SK-MEL-5 (cell line): ENCODE measurements at places on chromosomes 4 and X. TPM values are rescaled to one million over a fixed set of nuclear protein-coding genes. Genes with fewer than 3 reads are reported as not detected.

- DNase-seq: no peak
These were observed 1.4 kb downstream of the HELT start for GRCh38 chr4:185019456-185020292.

DNA sequence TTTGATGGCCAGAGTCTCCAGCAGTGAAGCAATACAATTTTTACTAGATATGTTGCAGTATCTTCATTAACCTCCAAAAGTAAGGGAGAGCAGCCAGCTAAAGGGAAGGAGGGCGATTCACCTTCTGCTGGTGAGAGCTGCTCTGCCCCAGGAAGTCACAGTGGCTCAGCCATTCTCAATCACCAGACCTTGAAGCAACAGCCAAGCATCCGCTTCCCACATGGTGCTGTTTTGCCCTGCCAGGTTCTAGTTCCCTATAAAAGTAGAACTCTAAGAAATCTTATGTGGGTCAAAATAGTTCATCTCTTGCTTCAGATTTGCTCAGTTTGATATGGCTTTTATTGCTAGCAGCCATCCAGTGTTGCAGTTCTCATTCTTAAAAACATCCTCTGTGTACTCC is 166.8 kb downstream of the STIM2 start:
- no peak for DNase-seq

DNA sequence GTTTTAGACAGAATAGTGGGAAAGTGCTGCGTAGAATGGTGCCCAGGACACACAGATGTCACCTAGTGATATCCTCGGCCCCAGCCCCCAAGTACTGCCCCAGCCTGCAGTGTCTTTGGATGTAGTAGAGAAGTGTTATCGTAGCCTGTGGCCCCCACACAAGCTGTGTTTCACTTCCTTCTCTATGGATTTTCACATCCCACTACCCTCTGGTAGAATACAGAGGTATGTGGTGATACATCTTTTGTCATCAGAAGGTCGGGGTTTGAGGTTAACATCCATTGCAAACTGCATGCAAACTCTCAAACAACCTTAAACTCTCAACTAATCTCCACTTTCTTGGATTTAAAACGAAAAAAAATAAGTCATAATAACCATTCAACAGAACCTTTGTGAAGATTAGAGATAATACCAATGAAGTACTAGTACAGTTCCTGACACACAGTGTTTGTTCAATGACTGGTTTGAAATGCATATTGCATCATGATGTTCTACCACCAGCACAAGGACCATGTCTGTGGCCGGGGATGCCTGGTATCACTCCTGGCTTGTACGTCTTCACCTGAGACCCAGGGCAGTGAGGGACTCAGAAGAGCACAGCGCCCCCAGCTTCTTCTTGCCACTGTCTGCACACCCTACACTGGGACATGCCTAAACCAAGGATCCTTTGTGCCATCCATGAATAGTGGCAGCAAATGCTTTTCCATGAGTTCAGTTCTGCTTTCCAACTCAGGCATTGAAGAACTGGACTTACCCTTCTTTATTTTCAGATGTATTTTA is 267.3 kb downstream of the DCTD start:
- DNase-seq: no peak

DNA sequence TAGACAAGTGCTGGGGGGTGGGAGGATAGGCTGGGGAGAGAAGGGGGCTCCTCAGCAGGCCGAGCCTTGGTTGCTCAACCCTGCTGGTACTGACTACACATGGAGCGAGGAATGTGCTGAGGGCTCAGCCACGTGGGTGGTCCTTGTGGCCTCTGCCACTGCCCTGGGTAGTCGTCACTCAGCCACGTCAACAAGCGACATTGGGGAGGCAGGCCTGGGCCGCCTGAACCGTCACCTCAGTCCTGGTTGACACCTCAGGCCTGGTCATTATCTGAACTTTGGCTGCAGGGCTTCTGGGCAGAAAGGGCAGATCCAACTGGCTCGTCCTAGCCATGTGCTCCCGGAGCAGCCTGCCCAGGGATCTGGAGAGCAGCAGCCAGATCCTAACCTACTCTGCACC is 62.7 kb upstream of the GDPD2 start:
- no peak for DNase-seq

Gene GPC4
- total RNA-seq: 3.2 and 3.6 TPM in 2 replicates

Gene SAGE1
- total RNA-seq: 20.4 and 22.8 TPM in 2 replicates
